ENCODE measurements at places on chromosomes 13 and 19. TPM values are rescaled to one million over a fixed set of nuclear protein-coding genes. Genes with fewer than 3 reads are reported as not detected.

Gene CERS1
- 8.5 TPM for polyA plus RNA-seq

- no peak for DNase-seq
Measured at GRCh38 chr19:43620061-43621001, 902 bp upstream of the ZNF428 start.

DNA sequence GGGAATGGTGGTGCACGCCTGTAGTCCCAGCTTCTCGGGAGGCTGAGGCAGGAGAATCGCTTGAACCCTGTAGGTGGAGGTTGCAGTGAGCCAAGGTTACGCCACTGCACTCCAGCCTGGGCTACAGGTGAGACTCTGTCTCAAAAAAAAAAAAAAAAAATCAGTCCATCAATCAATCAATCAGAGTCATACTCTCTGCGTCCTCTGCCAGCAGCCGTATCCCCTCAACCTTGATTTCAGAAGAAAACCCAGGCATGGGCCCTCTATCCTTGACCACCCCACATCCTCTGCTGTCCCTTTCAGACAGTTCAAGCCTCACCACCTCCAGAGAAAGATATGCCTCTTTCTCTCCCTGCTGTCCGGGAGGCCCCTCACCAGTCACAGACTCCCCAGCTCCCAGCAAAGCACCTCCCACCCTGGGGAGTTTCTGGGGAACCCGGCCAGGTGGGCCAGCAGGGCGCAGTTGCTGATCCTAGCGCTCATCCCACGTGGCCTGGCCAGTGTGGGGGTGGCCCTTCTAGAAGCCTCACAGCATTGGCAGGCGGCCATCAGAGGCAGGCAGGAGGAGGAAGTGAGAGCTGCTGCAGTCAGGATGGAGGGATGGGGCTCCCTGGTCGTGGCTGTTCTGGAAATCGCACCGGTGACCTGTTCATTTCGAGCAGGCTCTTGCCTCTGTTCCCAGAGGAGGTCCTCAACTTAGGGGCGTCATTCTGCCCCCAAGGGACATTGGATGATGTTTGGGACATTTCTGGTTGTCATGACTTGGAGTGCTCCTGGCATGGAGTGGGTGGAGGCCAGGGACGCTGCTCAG, 10.2 kb upstream of the JSRP1 start:
- peak; percentile 78 for DNase-seq

Gene CEACAM19
- 14.5 TPM for polyA plus RNA-seq

DNA sequence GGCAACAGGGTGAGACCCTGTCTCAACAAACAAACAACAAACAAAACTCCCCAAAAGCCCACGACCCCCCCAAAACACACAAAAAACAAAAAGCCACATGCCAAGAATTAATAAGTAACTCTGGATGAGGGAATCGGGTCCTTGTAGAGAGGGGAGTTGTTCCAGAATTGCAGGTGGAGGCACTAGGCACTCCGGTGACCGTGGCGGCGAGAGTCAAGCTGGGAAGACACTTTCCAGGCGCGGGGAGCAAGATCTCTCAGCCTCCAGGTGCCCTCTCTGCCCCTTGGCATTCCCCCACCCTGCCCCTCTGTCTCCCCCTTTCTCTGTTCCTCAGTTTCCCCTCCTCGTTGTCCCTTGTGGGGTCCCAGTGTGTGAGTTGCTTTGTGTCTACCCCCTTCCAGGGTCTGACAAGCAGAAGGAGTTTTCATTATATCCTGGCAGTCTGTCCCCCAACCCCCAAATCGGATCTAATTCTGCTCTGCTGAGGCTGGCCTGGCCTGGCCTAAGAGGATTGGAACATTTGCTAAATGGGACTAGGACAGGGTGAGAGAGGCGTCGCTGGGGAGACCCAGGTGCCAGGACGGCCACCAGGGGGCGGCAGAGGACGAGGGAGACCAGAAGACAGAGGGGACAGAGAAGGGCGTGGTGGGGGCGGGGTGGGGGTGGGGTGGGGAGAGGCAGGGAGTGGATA, 8.3 kb upstream of the CRX start:
- DNase-seq: peak; percentile 35

- no peak for DNase-seq
Measured at GRCh38 chr13:22278336-22278929, 607.6 kb downstream of the FGF9 start.

GRCh38 chr19:19405971-19406877, 749 bp downstream of the GATAD2A start:
- peak; percentile 52 for DNase-seq

DNA sequence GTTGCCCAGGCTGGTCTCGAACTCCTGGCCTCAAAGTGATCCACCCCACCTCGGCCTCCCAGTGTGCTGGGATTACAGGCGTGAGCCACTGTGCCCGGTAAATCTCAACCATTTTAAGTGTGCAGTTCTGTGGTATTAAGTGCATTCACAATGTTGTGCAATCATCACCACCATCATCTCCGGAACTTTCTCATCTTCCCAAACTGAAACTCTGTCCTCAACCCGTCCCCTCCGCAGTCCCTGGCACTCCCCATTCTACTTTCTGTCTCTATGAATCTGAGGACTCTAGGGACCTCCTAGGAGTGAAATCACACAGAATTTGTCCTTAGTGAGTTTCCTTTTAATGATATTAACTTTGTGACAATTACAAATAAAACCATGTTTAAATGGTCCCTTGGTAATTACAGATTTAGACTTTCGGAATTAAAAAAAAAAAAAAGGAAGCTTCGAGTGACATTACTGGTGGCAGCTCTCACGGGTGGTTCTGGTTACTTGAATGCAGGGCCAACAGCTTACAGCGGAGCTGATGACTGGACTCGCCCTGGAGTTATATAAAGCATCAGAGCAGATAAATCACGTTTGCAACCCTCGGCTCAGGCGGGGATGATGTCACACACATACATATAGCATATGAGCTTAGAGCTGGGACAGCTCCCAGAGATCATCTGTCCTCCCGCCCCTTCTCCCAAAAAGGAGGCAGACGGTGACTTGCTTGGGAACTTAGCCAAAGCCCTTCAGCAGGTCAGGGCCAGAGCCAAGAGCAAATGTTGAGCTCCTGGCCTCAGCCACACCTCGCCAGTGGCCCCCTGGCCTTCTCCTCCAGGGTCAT, 89.8 kb downstream of the ZNF557 start:
- DNase-seq: no peak

DNA sequence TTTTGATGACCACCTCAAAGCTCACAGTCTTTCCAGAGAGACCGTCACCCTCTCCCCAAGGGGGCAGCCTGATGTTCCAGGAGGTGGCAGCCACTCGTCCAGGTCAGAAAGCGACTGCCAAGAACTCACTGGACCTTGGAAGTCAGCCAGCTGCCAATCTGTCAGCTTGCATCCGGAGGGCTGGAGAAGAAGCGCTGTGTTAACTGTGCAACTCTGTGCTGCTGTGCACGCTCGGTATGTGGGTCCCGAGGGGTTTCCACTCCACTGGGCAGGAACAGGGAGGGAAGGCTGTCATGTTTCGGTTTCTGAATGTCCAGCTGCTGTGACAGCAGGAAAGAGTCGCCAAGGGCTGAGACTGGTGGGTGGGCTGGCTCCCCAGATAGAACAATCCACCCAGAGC, 89.2 kb downstream of the CACNA1A start:
- no peak for DNase-seq

Gene GIPR
- polyA plus RNA-seq: not detected

- DNase-seq: no peak
Measured at GRCh38 chr19:19202707-19203011, 555 bp downstream of the NR2C2AP start.

DNA sequence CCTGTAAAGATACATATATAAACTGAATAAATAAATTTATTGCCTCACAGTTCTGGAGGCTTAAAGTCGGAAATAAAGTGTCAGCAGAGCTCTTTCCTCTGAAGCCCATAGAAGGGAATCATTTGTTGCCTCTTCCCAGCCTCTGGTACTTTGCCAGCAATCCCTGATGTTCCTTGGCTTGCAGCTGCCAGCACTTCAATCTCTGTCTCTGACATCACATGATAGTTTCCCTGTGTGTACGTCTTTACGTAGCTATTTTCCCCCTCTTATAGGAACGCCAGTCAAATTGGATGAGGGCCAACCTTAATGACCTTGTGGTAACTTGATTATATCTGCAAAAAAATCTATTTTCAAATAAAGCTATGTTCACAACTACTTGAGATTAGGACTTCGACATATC, 250.9 kb downstream of the LIG4 start:
- DNase-seq: no peak

Gene SLC46A3
- polyA plus RNA-seq: 1.2 TPM

DNA sequence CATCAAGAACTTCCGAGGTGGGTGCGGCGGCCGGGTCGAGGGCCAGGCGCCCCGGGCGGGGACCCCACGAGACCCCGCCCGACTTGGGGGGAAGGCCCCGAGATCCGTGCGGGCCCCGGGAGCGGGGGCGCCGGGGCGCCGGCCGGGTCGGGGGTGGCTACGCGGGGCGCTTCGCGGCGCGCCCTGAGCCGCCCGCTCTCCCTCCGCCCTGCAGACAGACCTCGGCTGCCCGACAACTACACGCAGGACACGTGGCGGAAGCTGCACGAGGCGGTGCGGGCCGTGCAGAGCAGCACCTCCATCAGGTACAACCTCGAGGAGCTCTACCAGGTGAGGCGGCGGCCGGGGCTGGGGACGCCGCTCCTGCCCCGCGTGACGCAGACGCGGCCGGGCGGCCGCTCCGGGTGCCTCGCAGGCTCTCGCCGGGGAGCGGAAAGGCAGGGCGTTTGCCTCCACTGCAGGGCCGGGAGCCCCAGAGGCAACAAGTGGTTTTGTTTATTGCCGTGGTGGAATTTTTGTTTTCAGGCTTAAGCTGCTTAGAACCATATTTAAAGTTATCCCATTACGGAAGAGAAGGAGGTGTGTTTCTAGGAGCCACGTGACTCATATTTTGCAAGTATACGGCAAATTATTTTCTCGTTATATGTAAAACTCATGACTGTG, 477 bp downstream of the CUL4A start:
- DNase-seq: peak; percentile 58

Gene CYP4F3
- not detected for polyA plus RNA-seq

GRCh38 chr13:93038187-93038586, 188.4 kb upstream of the GPC6 start:
- no peak for DNase-seq

- DNase-seq: peak; percentile 51
Measured at GRCh38 chr19:11138601-11139300, 16.8 kb downstream of the SPC24 start.

- DNase-seq: no peak
Measured at GRCh38 chr19:49564616-49565045, 15.7 kb downstream of the NOSIP start.

DNA sequence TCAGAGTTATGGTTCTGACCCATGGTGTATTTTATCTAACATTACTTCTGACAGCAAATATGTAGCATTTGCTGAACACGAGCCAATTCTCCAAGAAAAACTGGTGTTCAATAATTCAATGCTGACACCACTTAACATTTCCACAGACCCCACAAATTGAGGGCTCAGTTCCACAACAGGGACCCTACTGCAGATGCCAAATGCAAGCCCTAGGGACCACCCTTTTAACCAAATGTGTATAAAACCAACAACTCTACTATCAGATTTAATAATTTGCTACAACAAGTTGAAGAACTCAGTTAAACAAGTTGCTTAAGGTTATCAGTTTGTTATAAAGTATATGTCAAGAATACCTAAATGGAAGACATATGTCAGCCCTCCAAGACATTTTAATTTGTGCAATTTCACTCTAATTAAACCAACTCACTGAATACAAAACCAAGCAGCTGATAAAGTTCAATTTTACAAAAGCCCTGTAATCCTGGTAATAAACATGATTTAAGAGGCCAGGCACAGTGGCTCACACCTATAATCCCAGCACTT, 6.7 kb downstream of the ZNF44 start:
- DNase-seq: no peak

GRCh38 chr19:11382898-11383705, 1.0 kb downstream of the EPOR start:
- DNase-seq: peak; percentile 28

- peak; percentile 70 for DNase-seq
Measured at GRCh38 chr19:18292810-18293641, 11.6 kb upstream of the JUND start.

Gene MYH14
- polyA plus RNA-seq: 0.05 TPM

Gene ADGRE1
- not detected for polyA plus RNA-seq

- peak; percentile 88 for DNase-seq
Measured at GRCh38 chr19:36331353-36332228, 47.4 kb downstream of the ZFP14 start.

GRCh38 chr19:42129399-42130253, 2.6 kb downstream of the POU2F2 start:
- DNase-seq: no peak

DNA sequence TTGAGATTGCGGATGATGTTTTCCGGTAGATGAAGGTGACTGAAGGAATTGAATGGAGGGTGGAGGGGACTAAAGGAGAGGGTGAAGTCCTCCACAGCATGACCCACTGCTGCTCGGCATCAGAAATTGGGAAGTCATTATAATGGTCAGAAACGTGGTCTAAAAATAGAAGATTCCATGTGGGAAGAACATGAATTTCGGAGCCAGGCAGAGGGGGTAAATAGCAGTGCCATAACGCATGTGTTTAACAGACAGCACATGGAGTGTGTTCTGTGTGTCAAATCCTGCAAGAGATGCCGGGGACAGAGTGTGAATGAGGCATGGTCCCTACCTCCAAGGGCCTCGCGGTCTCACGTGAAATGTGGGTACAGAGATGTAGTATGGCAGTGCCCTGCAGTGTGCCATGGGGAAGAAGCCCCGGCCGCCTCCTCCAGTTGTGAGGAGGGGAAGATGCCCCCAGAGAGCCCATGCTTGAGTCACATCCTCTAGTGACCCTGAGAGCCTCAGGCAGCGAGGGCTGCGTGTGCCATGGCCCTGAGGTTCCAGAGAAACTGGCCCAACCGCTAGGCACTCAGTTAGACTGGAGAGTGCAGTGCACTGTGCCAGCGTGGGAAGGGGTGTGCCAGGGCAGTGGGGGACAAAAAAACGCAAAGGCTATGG, 106.1 kb downstream of the COL4A2 start:
- DNase-seq: no peak

Gene IL4I1
- 5.0 TPM for polyA plus RNA-seq

All from endothelial cell of umbilical vein (primary cell).